ENCODE measurements at places on chromosomes 13 and 19.

GRCh38 chr13:78659732-78660494 lies 958 bp upstream of the OBI1 start:
- DNase-seq = peak; percentile 43

DNA sequence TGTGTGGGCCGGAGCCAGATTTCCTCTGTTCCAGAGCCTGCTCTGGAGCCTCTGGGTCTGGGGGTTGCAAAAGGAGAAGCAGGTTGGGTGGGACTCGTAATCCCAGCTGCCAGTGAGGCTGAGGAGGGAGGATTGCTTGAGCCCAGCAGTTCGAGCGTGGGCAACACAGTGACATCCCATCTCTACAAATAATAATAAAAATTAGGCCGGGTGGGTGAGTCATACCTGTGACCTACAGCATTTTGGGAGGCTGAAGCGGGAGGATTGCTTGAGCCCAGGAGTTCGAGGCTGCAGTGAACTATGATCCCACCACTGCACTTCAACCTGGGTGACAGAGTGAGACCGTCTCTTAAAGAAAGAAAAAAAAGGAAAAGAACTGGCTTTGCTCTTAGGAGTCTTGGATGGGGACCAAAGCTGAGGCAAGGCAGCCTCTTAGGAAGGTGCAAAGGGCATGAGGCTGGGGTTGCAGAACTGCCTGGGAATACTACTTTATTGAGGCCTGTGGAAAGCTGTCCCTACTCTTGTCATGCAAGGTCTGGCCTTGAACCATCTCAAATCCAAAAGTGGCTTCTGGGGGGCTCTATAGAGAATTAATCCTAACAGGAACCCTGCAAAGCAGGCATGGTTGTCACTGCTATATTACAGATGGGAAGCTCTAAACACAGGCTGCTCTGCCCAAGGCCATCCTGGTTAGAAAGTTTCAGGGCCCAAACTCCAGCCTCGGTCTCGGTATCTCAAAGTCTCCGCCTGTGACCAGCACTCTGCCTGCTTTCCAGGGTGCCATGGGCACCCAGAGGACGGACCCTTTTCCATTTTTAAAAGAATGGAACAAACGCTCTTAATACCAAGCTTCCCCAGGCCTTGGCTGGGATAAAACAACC lies 880 bp upstream of the C19orf12 start:
- DNase-seq = peak; percentile 36

DNA sequence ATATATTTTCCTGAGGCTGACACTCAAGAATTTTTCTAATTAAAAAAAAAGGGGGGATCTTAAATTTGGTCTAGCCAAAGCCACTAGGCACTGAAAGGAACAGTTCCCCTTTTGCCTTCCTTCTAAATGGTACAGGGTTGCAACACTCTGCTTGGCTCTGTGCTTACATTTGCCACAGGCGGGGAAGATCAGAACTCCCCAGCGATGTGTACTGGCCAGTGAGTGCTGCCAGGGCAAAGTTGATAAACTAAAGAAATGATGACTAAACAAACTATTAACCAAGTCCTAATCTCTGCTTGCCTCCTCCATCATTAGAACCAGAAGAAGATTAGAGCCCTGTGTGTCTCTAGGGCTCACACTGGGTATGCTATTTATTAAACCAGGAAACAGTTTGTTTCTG lies 75.3 kb upstream of the SCEL start:
- DNase-seq = peak; percentile 13

DNA sequence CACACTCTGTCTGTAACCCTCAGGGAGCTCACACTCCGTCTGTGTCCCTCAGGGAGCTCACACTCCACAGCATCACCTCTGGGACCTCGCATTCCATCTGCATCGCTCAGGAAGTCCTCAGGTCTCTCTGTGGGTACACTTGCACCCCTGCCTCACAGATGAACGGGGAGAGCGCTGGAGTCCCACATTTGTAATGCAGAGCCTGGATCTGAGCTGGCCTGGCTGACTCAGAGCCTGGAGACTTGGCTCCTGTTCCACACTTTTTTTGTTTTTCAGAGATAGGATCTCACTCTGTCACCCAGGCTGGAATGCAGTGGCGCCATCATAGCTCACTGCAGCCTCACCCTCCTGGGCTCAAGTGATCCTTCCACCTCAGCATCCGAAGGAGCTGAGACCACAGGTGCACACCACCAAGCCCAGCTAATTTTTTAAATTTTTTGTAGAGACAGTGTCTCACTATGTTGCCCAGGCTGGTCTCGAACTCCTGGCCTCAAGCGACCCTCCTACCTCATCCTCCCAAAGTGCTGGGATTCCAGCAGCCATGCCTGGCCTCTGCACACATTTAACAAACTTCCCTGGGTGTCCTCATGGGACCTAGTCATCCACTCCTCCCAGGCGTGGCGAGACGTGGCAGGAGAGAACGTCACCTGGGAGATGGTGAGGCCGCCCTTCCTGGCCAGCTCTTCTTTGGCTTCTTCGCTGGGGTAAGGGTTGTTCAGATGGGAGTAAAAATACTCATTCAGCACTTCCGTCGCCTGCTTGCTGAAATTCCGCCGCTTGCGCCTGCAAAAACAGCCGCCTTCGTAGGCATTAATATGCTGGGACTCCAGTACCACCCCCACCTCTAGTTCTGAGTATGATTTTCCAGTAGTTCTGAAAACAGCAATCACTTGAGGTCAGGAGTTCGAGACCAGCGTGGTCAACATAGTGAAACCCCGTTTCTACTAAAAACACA lies 31.0 kb downstream of the CILP2 start:
- no peak for DNase-seq

GRCh38 chr13:42924344-42924743 lies 67.7 kb downstream of the EPSTI1 start:
- no peak for DNase-seq

- DNase-seq = no peak
Measured at GRCh38 chr19:49085868-49086232, 599 bp downstream of the SNRNP70 start.
